ENCODE measurements at places on chromosomes 7 and 10. TPM values are rescaled to one million over a fixed set of nuclear protein-coding genes. Genes with fewer than 3 reads are reported as not detected.

GPR146 gene
- 12.2 TPM for total RNA-seq

NAT16 gene
- not detected for total RNA-seq

RAPGEF5 gene
- total RNA-seq, result 10.2 TPM

OR2A7 gene
- total RNA-seq, result not detected

TNKS2 gene
- 13.7 TPM for total RNA-seq

Data from Caki2 (cell line).